ENCODE measurements at places on chromosomes 13 and 19.

DNA sequence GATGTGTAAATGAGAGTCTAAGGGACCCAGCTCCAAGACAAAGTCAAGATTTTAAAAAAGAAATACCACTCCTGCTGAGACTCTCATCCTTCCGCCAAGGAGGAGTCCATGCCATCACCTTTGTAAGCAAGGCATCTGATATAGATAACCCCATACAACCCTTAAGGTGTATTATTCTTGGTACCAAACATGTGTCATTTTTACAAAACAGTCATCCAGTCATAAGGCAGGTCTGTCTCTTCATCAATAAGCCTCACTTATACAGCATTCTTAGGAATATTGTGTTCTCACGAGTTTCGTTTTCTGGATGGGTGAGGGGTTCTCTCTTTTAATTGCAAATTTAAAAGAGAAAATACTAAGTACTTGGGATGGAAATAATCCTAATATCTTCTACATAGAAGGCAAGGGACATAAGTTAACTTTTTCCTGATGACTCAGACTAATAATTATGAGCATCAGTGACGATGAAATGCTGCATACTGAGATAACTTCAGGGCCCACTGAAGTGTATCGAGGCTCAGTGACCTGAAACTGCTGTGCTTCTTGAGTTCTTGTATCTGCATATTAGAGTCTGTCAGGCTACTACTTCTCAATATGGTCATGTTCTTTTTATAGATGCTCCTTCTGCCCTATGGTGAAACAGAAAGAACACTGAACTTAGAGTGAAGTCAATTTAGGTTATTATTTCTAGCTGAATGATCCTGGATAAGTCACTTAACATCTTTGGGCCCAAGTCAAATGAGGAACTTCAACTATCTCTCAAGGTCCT, 166.6 kb downstream of the KLF12 start:
- no peak for DNase-seq

DNA sequence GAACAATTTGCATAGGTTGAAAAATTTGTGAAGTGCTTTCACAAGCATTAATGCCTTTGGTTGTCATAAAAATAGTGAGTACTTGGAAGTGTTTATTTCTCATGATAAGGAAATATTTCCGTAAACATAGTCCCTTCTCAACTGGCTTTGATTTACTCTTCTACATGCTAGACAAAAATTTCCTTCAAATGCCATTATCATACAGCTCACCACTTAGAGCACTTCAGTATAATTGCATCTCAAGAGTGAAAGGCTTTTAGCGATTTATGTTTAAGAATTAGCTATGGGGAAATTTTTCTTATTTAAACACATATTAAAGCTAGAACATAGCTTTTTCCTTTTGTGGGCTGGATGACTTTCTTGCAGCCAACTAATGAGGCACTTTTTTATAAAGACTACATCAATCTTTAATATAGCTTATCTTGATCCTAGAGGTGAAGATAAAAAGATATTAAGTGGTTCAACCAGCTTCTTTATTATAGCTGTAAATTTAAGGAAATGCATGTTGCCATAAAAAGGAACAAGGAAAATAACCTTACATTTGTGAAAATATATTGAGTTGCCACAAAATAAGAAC, 656.8 kb downstream of the SLITRK6 start:
- DNase-seq = no peak

DNA sequence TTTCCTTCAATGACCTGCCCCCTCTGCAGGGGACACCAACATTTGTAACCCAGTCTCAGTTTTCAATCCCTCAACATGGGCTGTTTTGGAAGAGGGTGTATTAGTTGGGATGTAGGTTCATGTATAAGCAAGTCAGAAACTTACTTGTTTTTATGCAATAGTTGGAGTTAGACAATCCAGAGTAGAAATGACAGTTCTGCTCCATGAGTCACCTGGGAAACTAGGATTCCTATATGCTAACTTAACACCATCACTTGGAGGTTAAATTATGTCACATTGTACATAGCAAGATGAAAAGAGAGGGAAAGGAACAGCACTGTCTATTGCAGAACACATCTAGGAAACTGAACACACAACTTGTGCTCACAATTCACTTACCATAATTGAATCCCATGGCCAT, 436.4 kb downstream of the RFC3 start:
- no peak for DNase-seq

DNA sequence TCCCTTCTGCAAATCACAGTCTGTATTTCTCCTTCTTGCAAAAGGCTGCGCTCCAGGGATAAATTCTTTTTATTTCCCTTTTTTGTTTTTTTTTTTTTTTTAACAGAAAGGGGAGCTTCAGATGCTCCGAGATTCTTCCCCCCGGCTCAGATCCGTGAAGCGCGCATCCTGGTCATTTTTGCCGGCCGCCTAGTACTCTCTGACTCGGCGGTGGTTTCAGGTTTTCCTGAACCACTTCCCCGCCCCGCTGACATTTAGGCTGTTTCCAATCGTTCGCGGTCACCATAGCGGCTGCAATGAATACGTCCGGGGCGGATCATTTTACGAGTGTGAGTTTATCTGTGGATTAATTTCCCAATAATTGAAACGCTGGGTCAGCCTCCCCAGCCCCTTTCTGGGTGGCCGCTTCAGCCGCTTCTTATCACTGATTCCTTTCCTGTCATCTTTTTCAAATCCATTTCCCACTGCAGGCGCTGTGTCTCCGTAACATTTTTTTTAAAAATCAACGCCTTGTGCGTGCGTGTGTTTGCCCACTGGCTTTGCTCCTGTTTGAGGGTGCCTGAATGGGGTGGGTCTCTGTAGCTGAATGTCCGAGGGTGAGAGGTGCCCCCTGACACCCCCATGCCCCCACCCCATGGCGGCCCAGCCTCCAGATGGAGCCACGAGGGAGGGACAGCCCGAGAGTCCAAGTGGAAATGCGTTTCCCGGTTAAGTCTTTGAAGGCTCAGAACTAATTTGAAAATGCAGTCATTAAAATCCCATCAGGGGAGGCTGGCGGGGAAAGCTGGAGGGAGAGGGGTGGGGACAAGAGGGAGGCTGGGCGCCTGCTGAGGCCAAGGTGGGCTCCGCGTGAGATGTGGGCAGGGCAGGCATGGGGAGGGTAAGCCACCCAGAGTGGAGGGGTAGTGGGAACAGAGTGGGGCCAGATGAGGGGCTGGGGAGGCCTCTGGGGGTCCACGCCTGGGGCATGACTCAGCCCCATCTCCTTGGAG, 10.6 kb downstream of the ONECUT3 start:
- DNase-seq = no peak

DNA sequence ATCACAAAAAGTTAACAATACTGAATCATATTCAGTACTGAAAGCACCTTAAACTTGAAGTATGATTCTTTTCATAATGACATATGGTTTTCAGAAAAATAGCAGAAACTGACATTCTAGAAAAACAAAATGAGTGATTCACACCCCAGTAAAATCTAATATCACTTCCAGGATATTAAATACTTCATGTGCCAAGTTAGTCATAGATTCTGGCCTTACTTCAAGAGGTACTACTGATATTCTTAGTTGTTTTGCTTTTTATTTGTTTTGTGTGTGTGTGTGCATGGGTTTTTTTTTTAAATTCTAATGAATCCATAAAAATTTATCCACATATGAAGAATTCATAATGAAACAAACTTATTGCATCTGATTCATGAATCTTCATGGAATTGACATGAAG, 207.9 kb upstream of the UFM1 start:
- DNase-seq = no peak

GRCh38 chr13:44416301-44416700, 42.7 kb downstream of the SERP2 start:
- DNase-seq = no peak

All from activated T-helper 1 cell treated with Interleukin-2 at 50 U/mL for 16 hours (primary cell).